Stimulated activated CD4-positive, alpha-beta T cell treated with anti-CD3 and anti-CD28 coated beads, Interleukin-1b, Interleukin-23, amount 100 ng/mL, for 48 hours (primary cell): ENCODE measurements at places on chromosomes 6 and 20.

- DNase-seq: peak; percentile 52
Measured at GRCh38 chr6:16318538-16318937, 80.2 kb downstream of the GMPR start.

DNA sequence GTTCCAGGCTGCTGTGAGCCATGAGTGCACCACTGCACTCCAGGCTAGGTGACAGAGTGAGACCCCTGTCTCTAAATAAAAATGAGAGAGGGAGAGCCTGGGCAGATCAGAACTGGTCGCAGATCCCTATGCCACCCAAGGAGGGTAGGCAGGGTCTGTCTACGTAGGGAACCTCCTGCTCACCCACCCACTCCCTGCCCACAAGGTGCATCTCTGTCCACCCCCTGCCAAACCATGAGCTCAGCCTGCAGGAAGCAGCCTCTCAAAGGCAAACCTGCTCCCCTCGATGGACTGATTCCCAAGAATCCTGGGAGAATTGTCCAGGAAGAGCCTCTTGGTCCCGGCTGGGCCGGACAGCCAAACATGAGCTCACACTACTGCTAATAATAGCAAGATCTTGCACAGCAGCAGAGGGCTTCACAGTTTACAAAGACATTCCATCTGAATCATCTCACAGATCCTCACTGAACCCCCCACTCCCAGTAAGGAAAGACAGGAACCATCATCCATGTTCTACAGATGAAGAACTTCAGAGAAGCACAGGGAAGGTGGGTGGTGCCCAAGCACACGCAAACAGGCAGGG is 27.8 kb upstream of the TLDC2 start:
- no peak for DNase-seq

DNA sequence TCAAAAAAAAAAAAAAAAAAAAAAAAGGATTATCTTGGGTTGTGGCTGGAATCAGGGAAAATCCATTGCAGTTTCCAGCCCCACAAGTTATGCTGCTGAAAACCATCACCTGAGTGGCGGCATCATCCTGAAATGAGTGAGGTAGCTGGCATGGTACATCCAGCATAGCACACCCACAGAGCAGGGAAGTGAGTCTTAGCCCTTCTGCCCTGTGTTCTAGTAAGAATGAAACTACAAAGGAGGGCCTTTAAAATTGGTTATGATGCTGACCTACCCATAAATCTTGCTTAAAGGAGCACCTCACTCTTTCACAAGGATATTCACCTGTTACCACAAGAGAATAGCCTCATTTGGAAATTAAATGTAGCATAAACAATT is 119.2 kb downstream of the NFATC2 start:
- peak; percentile 59 for DNase-seq

- DNase-seq: no peak
Measured at GRCh38 chr6:161223646-161224045, 50.2 kb downstream of the AGPAT4 start.

DNA sequence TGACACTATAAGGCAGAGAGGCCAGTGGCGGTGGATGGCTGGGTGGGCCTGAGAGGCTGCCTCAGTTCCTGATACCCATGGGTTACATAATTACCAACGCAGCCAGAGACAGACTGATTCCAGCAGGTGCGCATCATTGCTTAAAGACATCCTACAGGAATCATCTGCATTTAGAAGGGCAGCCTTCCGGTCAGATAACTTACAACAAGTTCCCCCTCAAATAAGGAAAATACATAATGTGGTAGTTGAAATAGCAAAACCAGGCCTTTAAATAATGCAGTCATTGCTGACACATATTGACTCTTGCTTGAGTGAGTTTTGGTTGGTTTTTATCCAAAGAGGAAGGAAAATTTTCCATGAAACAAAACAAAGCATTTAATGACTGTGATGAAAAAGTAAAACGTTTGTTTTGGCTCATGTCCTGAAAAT is 81.9 kb downstream of the SIM1 start:
- no peak for DNase-seq

- DNase-seq: no peak
Measured at GRCh38 chr6:30829639-30830255, 54.6 kb upstream of the DDR1 start.

DNA sequence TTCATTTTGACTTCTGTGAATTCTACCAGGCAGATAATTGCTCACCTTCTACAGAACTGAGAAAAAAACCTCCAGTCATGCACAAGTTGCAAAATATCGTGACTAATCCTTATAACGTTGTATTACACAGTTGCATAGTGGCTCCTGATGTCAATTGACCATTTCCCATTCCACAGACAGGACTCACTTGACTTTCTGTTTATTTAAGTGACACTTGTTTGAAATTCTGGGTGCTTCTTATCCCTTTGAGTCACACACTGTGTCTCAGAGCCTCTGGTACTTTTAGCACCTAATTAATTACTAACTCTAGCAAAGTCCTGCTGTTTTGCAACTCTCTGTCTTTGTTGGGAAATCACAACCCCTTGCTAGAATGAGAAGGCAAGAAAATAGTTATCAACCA is 16.2 kb upstream of the RSPO3 start:
- DNase-seq: no peak

GRCh38 chr6:127951172-127951917 is 50.5 kb upstream of the THEMIS start:
- no peak for DNase-seq

DNA sequence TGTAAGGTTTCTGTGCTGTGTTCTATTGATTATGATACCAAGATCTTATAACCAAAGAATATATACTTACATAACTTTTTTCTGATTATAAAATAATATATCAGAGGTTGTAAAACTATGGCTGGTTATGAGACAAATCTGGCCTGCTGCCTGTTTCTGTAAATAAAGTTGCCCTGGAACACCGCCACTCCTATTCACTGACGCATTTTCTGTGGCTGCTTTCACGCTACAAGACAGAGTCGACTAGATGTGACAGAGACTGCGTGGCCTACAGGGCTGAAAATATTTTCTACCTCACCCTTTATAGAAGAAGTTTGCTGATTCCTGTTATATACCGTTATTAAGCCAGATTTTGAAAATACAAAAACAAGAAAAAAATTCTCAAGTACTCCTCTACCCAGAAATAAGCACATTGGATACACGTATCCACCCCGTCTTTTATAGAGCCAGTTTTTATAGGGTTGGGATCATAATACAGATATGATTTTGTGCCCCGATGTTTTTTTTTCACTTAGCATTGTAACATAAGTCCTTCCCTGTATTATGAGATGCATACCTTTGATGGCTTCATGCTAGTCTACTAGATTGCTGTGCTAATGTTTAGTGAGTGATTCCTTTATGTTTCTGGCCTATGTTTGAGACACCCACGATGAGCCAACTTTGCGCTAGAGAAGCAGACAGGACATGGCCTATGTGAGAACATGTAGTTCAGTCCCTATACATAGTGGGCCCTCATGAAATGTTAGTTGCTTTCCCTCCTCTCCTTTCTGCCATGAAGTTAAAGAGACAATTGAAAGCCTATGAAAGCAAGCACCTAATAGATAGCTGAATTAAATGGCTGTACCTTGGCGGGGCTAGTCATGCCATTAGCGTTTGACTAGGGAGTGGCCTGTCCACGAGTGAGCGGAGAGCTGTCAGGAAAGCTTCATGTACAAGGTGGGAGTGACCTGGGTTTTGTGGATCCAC is 98.1 kb upstream of the KCNK16 start:
- no peak for DNase-seq

- DNase-seq: no peak
Measured at GRCh38 chr20:52275181-52275691, 83.7 kb upstream of the ZFP64 start.

GRCh38 chr20:47276851-47277534 is 79.5 kb downstream of the ZMYND8 start:
- no peak for DNase-seq

- DNase-seq: no peak
Measured at GRCh38 chr6:51768087-51768486, 319.3 kb downstream of the PKHD1 start.
